ENCODE measurements at places on chromosomes 2 and 18. TPM values are rescaled to one million over a fixed set of nuclear protein-coding genes. Genes with fewer than 3 reads are reported as not detected.

The ZNF804A gene
- total RNA-seq, result not detected

The ASB3 gene
- total RNA-seq, result 9.1 TPM

The NEU2 gene
- total RNA-seq, result not detected

The POTEJ gene
- not detected for total RNA-seq

The GAD1 gene
- total RNA-seq, result 0.71 TPM

The PROKR1 gene
- 0.03 TPM for total RNA-seq

The M1AP gene
- not detected for total RNA-seq

The POTEF gene
- total RNA-seq, result not detected

The CCBE1 gene
- total RNA-seq, result 8.7 TPM

The CABYR gene
- total RNA-seq, result 13.5 TPM

The RAMP1 gene
- total RNA-seq, result not detected

The DSC2 gene
- 0.65 TPM for total RNA-seq

The SULT1C2 gene
- total RNA-seq, result 0.29 TPM

The PASK gene
- total RNA-seq, result 7.5 TPM

The TNS1 gene
- total RNA-seq, result 18.5 TPM

Measured in A549 treated with GW870086 at 1 μM for 4 hours (cell line).